ENCODE measurements at places on chromosomes 5 and 9.

DNA sequence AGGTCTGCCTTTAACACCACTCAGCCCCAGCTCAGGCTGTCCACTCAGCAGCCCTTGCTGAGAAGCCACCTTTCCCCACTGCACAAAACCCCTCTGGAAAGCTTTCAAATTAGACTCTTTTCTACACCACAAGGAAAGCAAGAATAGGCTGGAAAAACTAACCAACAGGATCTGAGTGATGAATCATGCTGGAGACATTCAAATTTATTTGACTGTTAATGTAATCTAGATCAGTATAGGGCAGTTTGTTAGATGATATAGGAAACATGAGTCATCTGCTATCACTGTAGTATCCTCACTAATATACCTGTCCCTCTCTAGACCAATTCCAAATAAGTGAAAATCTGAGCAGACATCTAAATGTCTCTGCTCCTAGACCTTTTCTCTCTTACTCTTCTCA lies 127.8 kb upstream of the PAM start:
- DNase-seq = no peak

DNA sequence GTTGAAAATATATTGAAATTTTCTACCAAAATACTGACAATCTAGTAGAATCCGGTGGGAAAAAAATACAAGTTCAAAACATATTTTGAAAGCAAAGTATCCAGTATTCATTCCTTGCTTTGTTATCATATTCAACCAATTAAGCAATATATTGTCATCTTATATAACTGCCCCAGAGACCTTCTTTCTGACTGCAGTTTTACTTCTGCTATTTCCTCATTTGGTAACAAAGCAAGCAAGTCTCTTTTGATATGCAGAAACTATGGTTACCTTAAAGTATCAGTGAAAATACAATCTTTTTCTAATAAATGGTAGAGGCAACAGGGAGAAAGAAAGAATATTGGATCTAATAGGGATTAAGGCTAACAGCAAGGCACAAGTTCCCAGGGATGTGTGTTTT lies 663.7 kb upstream of the MEF2C start:
- peak; percentile 18 for DNase-seq

- DNase-seq = no peak
These were observed 32.2 kb upstream of the MCTP1 start for GRCh38 chr5:95317085-95317484.

DNA sequence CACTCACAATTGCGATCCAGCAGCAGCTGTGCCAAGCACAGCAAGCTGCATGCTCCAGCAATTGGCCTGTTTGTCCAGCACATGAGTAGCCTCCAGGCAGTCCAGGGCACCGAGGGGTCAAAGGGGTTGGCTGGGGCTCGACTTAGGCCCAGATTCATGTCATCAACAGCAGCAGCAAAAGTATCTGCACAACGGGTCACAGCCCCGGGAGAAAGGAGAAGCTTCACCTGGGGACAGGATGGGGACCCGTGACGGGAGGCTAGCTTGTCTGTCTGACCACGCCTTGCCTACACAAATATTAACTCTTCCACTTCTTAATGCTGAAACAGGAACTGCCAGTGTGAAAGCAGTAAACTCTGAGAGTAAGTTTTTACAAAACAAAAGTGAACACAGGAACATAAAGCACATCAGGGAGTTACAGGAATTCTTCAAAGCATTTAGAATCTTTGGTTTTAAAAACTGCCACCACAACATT lies 191.2 kb downstream of the PIK3R1 start:
- no peak for DNase-seq

DNA sequence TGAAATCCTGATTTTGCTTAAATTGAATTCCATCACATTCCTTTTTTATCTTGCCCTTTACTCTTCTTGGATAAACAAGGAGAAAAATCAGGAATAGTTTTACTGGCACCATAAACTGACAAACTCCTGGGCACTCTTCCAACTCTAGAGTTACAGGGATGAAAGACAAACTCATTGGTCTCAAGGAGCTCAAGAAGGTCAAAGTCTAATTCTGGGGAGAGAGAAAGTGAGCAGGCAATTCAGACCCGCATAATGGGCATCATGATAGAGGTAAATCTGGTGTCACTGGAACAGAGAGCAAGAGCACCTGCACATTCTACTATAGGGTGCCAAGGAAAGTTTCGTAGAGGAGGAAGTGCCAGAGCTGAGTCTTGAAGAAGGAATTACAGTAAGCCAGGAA lies 64.8 kb downstream of the GRIN3A start:
- DNase-seq = no peak

Data from Kasumi-1 (cell line).